ENCODE measurements at places on chromosomes 12 and 14.

DNA sequence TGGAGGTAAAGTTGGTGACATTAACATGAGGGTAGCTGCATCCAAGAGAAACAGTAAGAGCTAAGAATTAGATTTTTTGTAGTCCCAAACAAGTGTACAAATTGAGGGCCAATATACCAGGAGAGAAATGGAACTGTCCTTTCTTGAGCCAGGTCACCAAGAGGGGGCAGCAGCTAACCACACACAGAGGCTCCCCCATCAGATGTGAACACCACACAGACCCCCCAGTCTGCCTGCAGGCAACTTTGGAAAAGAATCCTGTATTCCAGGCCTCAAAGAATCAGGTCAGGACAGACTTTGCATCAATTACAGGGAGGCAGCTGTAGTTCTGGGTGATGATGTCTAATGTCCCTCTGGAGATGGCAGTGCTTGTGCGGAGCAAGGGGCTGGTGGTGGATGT is 77.9 kb downstream of the SPTB start:
- DNase-seq = no peak

DNA sequence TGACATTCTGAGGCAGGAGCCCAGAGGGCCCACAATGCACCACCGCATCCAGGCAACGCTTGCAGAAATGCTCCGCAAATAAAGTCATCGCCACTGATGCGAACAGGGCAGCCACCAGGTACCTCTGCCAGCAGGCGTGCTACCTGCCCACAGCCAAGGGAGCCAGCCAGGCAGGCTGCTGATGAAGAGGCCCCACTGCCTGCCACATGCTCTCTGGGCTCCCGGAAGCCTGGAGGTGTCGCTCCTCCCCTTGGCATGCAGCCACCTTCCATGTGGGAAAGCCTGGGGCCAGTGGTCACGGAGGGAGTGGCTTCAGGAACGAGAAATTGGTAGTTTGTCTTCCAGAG is 14.7 kb downstream of the GPR132 start:
- DNase-seq = no peak

- no peak for DNase-seq
Measured at GRCh38 chr12:117847371-117847770, 121.4 kb downstream of the KSR2 start.

- DNase-seq = no peak
Measured at GRCh38 chr12:99722690-99723486, 75.3 kb downstream of the GARIN6 start.

- DNase-seq = no peak
Measured at GRCh38 chr12:127292736-127293135, 974.2 kb upstream of the TMEM132C start.

DNA sequence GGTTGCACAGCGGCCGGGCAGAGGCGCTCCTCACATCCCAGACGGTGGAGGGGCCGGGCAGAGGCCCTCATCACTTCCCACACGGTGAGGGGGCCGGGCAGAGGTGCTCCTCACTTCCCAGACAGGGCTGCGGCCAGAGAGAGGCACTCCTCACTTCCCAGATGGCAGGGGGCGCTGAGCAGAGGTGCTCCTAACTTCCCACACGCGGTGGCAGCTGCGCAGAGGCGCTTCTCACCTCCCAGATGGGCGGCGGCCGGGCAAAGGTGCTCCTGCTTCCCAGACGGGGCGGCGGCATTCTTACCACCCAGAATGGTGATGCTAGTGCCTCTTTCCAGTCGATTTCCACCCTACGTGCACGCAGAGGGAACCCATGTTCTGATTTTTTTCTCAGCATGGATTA is 304.4 kb downstream of the RGS6 start:
- no peak for DNase-seq

- DNase-seq = no peak
Measured at GRCh38 chr12:71755146-71755892, 656 bp downstream of the RAB21 start.

GRCh38 chr14:82052778-82053177 is 519.1 kb upstream of the SEL1L start:
- DNase-seq = no peak

GRCh38 chr14:34951286-34951685 is 31.5 kb upstream of the SRP54 start:
- DNase-seq = no peak

DNA sequence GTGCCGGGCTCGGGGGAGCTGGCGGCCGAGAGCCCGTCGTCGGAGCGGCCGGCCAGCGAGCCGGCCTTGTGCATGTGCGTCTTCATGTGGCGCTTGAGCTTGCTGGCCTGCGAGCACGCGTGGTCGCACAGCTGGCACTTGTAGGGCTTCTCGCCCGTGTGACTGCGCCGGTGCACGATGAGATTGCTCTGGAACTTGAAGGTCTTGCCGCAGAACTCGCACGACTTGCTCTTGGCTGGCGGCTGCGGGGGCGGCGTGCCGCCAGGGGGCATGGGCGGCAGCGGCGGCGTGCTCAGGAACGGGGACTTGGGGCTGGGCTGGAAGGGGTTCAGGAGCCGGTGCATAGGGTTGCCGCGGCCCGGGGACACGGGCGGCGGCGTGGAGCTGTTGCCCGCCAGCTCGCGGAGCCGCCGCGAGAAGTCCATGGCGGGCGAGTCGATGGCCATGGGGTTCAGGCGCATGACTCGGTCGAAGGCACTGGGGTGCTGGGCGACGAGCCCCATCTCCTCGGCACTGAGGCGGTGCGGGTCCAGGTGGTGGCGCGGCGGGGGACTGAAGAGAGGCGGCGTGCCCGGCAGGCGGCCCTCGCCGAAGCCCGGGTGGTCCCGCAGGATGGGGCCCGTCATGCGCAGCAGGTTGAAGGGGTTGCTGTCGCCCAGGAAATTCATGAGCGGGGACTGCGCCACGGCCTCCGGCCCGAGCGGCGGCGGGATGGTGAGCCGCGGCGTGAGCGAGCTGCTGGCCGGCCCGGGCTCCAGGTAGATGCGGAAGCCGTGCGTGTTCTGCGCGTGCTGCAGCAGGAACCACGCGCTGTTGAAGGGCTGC is 96.5 kb downstream of the BCL11B start:
- no peak for DNase-seq

DNA sequence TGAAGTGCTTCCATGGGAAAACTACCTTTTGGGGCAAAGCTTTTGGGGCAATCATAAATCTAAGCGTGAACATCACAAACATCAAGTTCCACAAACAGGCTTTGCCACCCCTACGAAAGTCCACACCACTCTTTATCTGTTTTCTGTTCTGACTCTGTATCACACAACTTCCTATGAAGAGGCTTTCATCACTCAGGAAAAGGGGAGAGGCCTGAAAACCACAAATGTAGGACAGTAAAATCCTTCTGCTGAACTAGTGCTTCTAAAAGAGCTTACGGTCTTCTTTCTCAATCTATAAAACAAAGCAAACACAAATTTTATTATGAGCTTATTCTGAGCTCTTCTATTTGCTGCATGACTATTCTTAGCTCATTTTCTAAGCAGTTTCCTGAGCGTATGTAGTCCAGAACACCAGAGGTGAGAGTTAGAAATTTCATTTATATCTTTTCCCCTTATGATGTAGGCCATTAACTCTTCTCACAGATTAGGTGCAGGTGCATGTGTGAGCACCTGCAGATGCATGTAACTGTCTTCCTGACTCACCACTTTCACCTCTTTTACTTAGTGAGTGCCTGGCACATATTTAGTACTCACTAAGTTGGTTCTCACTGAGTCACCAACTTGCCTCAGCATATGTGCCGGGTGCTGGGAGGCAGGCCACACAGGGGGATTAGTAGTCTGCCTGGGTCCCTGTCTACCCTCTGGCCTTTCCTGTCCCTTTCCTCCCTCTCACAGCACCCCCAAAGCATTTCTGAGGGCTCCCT is 32.9 kb upstream of the SYCP3 start:
- DNase-seq = peak; percentile 23

GRCh38 chr12:6187948-6188793 is 12.0 kb upstream of the CD9 start:
- DNase-seq = no peak

DNA sequence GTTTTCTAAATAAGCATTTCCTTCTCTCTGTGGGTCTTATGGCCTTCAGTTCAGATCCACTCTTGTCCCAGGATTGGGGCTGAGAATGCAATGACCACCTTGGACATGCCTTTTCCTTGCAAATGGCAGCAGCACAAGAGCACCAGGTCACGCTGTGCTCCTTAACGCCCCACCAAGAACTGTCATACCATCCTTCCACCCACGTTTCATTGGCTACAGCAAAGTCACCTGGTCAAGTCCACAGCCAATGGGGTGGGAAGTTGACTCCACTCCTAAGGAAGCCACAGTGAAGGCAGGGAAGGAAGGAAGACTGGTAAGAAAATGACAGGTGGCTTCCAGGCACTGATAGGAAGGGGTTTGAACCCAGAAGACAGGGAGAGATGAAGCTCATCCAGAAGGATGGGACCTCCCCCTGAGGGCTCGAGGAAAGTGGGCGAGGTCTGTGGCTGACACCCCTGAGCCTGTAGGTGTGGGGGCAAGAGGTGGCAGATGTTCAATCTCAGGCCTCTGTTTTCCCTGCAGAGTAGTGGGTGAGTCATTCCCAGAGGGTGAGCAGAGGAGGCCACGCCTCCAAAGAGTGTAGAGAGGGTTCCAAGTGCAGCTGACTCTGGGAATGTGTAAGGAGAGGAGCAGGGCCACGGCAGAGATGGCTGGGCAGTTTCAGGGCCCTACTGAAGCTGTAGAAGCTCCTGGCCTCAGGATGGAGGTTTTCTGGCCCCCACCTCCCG is 113.5 kb upstream of the VRK1 start:
- DNase-seq = no peak

GRCh38 chr14:68084256-68084655 is 264.7 kb downstream of the RAD51B start:
- DNase-seq = peak; percentile 20

DNA sequence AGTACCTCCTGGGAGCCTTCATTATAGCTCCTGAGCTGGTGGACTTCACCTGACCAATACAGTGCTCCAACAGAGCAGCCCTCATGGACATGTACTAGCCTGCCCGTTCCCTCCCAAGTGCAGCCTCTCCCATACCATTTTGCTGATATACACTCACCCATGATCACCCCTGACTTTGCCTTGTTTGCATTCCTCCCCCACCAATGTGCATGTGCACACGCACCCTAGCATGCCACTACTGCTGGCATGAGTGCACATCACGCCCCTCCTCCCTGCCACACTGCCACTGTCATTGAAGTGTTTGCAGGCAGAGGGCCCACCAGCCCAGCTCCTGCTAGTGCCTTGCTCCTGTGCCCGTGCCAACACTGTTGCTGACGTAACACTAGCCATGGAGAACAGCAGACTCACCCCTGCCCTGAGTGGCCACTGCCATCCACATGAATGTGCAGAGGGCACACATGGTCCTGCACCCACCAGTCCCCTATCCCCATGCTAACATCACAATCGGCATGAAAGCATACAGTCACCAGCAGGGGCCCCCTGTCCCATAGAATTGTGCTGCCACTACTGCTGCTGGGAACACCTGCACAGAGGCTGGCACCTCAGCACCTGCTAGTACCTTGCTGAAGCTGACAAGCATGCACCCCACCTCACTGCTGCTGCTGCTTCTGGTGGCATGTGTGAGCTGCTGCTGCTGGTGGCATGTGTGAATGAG is 110.3 kb downstream of the SINHCAF start:
- no peak for DNase-seq

DNA sequence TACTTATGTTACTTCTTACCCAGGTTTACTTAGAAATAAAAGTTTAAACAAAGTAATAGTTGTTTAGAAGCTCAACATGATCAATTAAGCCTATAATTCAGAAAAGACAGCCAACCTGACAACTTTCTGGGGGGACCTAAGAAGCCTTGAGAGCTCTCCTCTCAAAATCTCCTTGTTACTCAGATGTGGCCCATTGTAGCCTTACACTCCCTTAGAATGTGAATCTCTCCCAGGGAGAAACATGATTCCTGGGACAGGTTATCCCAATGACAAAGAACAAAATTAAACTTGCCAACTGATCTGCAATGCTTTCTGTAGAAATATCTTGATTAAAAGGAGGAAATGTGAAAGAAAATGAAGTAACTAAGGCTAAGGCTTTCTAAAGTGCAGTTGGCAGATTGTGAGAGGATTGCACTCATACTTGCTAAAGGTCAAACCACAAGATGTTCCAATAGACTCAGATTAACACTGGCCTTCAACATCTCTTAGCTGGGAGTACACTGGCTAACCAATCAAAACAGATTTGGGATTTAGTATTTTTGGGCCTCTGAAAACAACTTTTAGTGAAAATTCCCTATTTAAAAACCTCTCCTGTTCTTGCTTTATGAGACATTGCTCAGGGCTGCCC is 72.3 kb upstream of the TMX1 start:
- DNase-seq = no peak

GRCh38 chr12:111886662-111887545 is 44.9 kb downstream of the MAPKAPK5 start:
- DNase-seq = no peak

GRCh38 chr14:102187044-102187443 is 47.3 kb downstream of the WDR20 start:
- DNase-seq = no peak

Measured in GDM1 (cell line).